Daoy (cell line): ENCODE measurements at places on chromosomes 6 and 20. TPM values are rescaled to one million over a fixed set of nuclear protein-coding genes. Genes with fewer than 3 reads are reported as not detected.

- no peak for DNase-seq
These were observed 6.4 kb downstream of the PREX1 start for GRCh38 chr20:48821261-48821920.

DNA sequence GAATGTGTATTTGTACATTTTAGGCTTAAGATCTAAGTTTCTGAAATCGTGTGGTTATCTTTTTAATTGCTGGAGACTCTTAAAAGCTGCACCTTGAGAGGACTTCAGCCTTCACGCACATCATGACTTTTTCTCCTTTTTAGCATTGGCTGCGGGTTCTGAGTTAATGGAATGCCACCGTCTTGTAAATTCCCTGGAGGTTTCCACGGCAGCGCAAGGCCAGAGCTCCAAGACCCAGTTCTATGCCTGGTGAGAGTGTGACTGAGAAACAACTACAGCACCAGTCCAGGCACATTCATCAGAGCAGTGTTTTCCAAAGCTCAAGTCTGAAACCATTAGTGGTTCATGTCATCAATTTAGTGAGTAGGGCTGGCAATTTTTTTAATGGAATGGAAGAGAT, 23.0 kb downstream of the PRR18 start:
- no peak for DNase-seq

DNA sequence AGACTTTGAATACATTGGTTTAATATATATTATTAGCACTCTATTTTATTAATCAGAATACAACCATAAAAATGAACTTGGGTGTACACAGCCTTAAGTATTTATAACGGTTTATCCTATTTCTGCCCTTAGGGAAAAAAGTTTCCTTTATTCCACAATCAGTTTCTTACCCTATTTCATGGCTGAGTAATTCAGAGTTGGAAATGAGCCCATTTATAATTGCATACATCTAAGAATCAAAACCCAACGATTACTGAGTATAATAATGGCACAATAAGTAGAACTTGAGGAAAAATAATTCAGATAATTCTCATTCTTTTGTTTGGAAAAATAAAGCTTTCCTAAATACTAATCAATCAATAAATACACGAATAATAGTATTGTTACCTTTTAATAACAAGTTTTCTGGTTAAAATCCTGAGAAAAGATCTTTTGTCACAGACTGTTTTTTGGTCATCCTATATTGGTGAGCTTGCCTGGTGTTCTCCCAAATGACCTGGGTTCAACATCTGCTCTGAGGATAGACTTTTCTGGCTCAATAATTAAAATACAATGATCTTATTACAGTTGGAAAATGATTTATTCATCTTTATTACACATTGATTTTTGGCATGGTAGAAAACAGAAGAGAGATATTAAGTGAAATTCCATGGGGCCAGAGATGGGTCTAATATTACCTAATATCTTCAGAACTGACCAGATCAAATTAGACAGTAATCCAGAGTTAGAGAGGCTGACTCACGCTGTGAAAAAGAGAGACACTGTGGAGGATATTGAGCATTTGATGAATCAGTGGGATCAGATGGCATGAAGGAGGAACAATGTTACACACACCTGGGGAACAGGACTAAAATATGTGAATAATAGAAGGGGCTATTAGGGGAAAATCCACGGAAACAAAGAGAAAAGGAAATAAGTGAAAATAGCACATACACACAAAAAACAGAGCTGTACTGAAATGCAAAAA, 162.1 kb upstream of the TBX18 start:
- DNase-seq: peak; percentile 28

DNA sequence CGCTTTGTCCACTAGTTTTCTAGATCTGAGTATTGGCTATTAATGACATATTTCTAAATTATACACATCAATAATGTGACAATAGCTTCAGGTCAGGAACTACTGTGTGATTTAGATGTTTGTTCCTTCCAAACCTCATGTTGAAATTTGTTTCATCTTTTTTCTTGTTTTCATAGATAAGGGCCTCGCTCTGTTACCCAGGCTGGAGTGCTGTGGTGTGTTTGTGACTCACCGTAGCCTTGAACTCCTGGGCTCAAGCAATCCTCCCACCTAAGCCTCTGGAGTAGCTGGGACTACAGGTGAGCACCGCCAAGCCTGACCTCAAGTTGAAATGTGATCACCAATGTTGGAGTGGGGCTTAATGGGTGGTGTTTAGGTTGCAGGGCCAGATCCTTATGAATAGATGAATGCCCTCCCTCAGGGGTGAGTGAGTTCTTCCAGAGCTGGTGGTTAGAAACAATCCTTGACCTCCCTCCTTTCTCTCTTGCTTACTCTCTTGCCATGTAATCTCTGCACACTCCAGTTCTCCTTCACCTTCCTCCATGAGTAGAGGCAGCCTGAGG, 5.9 kb upstream of the NQO2 start:
- DNase-seq: no peak

- DNase-seq: no peak
These were observed 88.4 kb downstream of the ID4 start for GRCh38 chr6:19925533-19925932.

DNA sequence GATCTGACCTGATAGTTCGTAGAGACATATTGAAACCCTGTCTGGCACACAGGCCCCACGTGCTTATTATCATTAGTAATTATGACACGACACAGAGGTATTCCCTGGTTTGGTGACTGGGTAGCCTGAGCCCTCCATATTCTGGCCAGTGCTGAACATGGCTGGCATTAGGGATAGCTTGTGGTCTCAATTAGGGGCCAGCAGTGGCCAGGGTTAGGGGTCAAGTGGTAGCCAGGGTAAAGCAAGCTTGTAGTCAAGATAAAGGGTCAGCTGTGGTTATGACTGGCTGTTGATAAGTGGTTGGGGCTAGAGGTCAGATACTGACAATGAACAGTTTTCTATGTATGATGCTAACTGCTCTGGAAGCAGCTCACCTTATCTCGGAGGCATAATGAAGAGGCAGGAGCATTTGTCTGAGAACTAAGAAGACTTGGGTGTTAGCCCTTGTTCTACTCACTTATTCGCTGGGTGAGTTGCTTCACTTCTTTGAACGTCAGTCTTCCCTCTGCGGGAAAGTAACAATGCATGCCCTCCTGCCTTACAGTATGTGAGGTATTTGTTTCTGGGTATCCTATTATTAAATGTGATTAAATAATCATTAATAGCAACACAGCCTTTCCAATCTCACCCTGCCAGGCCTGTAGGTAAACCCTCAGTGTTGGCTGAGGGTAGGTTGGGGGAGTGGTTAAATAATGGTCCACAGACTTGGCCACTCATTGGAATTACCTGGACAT, 66.7 kb downstream of the VEGFA start:
- no peak for DNase-seq

GRCh38 chr6:51365566-51365965, 546.9 kb downstream of the TFAP2B start:
- no peak for DNase-seq

GNAS-AS1 gene
- 1.3 and 3.1 TPM in 2 replicates for total RNA-seq

TAB2 gene
- total RNA-seq: 29.2 and 31.5 TPM in 2 replicates

BTN1A1 gene
- not detected in 2 replicates for total RNA-seq
